ENCODE measurements at places on chromosomes 6 and 20.

- DNase-seq, result no peak
These were observed 47.3 kb upstream of the MARCKS start for GRCh38 chr6:113809826-113810225.

DNA sequence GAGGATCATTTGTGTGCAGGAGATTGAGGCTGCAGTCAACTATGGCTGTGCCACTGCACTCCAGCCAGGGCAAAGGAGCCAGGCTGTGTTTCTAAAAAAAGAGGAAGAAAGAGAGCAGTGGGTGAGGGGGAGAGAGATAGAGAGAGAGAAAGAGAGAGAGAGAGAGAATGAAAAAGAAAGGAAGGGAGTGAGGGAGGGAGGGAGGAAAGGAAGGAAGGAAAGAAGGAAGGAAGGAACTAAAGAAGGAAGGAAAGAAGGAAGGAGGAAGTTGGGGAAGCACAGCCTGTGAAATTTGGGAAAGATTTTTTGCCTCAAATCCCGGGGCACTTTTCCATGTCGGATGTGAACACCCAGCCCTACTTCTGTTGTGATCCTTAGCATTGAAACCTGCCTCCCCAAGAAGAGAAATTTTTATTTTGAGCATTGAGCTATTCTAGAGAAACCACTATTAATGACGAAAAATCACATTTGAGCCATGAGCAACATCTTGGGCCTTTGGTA, 57.8 kb downstream of the FOXA2 start:
- no peak for DNase-seq

- DNase-seq, result no peak
These were observed 114.3 kb upstream of the BTN3A2 start for GRCh38 chr6:26250698-26251044.

DNA sequence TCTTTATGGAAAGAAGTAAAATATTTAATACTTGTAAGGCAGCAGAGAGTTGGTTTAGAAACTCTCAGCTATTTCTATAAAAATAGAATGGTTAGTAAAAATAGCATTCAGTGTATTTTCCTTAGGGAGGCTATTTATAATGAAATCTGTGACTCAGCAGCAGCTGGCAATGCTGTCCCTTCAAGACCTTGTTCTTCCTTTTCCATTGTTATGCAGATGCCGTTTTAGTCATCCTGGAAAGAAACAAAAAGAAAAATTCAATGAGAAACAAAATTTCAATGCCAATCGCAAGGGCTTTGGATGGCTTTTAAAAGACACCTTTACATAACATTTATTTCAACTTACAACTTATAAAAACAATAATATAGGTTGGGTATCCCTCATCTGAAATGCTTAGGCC, 17.5 kb downstream of the MPC1 start:
- DNase-seq, result no peak

DNA sequence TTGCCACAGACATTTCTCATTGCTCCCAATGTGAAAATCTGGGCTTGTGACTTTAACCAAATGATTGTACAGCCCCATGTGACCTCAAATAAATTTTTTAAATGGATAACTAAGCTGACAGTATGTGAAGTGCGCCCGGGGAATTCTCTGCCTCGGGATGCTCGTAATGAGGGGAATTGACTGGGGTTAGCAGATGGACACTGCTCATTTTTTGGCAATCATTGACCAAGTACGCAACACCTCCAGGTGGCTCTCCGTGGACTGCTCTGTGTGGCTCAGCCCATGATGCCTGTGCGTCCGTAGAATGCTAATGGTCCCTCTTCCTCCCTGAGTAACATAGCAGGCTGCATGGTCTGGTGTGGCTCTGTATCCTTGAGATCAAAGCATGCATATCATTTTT, 42.4 kb downstream of the FARS2 start:
- DNase-seq, result no peak

- no peak for DNase-seq
These were observed 17.5 kb upstream of the SPDEF start for GRCh38 chr6:34573567-34574183.

DNA sequence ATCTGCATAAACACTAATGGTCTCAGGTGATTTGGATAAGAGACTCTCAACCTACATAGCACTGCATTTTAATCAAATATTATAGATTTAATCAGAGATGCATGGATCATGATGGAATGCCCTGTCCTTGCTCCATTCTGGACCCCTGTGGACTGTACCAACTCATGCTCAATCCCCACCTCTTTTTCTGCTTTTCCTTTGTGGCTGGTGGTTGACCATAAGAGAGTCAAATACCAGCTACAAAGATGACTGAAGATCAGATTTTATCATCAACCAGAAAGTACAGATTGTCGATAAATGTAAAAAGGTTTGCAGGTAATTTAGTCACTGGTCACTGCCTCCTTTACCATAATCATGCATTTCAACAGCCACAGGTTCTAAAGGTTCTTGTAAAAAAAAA, 116.2 kb downstream of the ME1 start:
- no peak for DNase-seq

DNA sequence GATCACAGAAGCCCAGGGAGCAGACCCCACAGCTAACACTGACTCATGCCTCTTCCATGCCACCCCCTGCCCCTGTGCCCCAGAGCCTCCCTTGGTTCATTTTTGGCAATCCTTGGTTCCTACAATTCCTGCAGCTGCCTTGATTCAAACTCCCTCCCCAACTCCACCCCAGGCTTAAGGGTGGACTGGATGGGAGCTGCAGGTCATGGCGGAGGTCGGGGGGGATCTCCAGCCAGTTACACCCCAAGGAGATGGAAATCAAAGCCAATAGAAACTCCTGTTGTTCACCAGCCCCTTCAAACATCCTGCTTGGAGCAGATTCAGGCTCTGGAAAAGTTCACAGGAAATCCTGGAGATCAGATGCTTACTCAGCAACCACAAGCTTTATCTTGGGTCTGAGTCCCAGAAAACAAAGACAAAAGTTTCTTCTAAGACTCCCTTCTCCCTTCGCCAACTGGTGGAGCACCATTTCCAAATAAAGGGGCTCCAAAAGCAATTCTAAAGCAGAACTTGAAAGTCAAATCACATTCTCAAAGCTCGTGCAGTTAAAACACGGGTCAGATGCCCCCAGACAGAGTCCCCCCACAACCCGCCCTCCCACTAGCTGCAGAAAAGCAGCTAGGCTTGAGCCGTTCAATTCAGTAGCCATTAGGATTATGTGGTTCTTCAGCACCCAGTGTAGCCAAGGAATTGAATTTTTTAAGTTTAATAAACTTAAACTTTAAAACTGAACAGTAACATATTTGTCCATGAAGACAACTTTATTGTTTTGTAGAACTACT, 149.5 kb downstream of the ANKRD60 start:
- no peak for DNase-seq

DNA sequence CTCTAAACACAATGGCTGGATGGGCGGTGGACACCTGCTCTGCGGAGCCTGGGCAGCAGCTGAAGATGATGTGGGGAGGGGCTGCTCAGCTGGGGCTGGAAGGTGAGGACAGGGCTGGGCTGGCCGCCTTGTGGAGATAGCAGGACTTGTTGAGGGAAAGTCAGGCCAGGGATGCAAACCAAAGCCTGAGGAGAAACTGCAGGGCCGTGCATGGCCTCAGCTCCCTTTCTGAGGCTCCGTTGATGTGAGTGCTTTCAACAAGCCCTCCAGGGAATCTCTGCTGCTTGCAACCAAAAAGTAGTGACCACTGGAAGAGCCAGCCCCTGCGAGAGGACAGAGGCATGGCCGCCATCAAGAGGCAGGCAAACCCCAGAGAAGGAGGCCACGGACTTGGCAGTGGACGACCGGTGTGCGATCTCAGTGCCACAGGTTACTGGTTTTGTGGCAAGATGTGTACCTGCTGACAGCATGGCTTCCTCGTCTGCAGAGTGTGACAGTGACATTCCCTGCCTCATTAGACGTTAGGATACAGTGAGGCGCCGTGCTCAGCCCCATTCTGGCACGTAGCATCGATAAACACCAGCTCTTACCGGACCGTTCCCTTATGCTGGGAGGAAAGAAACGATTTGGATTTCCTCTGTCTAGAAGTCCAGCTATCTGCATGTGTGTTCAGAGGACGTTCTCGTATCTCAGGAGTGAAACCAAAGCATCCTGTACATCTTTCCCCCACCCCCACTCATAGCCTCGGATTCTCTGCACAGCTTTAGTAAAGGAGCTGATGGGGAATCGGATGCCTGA, 37.9 kb downstream of the ERMARD start:
- no peak for DNase-seq

- no peak for DNase-seq
These were observed 104.0 kb upstream of the PRSS16 start for GRCh38 chr6:27143474-27144026.

DNA sequence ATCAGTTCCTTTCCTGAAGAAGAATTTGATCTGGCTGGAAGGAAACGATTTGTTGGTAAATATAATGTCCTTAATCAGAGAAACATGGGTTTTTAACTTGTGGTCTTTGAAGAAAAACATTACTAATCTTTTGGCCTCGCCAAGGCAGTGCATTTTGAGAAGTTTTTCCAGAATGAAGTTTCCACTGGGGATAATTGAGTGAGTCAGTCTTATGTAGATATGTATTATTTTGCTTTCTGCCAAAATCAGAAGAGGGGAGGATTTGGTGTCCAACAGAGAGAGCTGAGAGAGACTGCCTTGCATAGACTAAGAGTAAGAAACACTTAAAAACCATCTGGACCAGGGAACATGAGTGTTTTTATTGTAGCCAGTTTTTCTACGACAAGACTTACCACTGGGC, 79.9 kb downstream of the FNDC1 start:
- peak; percentile 41 for DNase-seq

DNA sequence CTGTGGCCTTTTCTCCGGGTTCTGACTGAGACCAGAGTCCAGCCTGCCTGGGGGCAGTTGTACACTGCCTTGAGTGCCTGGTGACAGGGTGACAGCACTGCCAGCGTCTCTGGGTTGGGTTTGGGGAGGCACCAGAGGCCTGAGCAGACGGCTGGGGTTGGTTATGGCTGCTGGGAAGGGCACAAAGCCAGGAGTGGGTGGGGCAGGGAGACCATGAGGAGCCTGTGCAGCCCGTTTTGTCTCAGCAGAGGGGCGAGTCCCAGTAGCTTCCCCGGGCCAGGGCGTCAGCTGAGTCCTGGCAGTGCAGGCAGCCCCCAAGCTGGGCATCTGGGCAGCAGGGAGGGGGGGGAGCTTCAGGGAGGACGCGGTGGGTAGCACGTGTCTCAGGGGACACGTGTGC, 15.3 kb upstream of the SULF2 start:
- DNase-seq, result no peak

GRCh38 chr6:157488716-157489118, 107.7 kb downstream of the ZDHHC14 start:
- peak; percentile 78 for DNase-seq

GRCh38 chr20:63911176-63911575, 16.2 kb downstream of the DNAJC5 start:
- DNase-seq, result no peak

- DNase-seq, result no peak
These were observed 12.8 kb downstream of the NFATC2 start for GRCh38 chr20:51529758-51530157.

- no peak for DNase-seq
These were observed 1.4 kb downstream of the FBXL4 start for GRCh38 chr6:98946266-98946878.

GRCh38 chr6:156984178-156984738, 207.1 kb downstream of the ARID1B start:
- DNase-seq, result no peak

- no peak for DNase-seq
These were observed 12.8 kb upstream of the BPI start for GRCh38 chr20:38290829-38291814.

GRCh38 chr20:37294262-37294981, 5.0 kb downstream of the MANBAL start:
- no peak for DNase-seq

DNA sequence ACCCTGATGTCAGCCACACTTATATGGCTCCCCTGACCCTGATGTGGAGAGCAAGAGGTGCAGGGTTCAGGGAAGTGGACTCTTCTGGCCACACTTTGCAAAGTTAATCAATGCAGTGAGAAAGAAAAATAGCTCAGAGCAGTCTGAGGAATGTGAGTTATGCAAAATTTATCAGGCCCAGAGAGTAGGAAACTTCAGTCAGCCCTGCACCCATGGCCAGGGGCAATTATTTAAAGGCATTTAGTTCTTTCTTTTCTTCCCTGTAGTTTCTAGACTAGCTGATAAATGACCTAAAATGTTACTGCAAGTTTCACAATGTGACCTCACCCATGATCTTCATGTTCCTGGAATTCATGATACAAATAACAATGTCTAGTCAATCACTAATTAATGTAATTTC, 143.7 kb upstream of the GGTLC1 start:
- DNase-seq, result no peak

DNA sequence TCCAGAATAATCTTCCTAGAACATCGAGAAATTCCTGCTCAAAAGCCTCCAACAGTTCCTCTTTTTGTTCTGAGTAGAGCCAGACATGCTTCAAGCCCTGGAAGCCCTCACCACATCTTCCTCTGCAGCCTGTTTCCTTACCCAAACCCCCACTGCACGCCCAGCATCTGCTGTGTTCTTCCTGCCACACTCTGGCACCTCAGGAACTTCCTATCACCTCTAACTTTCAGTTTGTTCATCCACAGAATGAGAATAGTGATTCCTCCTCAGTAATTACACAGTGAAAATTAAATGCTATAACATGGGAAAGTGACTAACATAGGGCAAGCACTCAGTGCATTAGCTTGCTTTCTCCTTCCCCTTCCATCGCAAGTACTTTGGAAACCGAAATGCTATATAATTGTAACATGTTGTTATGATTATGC, 26.3 kb downstream of the C6orf89 start:
- DNase-seq, result no peak

GRCh38 chr20:17615645-17616479, 46.0 kb downstream of the DSTN start:
- DNase-seq, result no peak

DNA sequence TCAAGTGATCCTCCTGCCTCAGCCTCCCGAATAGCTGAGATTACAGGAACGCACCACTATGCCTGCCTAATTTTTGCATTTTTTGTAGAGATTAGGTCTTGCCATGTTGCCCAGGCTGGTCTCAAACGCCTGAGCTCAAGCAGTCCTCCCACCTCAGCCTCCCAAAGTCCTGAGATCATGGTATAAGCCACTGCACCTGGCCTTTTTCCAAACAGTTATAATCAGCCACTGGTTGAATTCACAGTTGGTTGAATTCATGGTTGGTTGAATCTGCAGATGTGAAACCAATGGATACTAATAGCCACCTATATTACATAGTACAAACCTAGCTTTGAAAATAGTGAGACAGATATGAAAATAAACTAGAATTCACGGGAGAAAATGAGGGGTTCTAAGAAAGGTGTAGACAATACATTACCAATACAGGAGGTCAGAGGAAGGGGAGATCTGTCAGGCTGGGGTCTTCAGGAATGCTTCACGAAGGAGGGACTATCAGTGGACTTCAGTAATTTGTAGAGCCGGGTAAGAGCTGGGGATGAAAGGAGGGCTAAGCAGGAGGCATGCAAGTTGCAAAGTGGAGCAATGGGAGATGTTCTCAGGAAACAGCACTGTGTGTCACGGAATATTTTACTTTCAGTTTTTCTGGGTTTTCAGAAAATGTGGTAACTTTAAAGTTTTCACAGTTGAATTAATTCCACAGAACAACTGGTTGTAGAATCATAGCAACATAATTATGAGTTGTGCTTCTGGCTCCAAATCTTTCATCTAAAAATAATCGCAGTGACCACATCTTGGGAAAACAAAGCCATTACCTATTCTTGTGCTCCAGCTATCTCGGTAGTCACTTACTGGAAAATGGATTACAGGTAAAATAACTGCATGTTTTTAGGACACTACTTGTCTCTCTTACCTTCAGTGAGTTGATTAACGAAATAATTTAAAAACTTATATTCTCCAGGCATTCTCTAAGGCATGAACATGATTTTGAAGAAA, 12.9 kb upstream of the CEP85L start:
- no peak for DNase-seq

Measured in spinal cord (tissue), 10 donors.